ENCODE measurements at places on chromosomes 13 and 19.

GRCh38 chr13:77751513-77752456 is 54.3 kb downstream of the SLAIN1 start:
- no peak for DNase-seq

- no peak for DNase-seq
Observed at GRCh38 chr13:82739881-82740280, 1142.4 kb downstream of the SLITRK1 start.

DNA sequence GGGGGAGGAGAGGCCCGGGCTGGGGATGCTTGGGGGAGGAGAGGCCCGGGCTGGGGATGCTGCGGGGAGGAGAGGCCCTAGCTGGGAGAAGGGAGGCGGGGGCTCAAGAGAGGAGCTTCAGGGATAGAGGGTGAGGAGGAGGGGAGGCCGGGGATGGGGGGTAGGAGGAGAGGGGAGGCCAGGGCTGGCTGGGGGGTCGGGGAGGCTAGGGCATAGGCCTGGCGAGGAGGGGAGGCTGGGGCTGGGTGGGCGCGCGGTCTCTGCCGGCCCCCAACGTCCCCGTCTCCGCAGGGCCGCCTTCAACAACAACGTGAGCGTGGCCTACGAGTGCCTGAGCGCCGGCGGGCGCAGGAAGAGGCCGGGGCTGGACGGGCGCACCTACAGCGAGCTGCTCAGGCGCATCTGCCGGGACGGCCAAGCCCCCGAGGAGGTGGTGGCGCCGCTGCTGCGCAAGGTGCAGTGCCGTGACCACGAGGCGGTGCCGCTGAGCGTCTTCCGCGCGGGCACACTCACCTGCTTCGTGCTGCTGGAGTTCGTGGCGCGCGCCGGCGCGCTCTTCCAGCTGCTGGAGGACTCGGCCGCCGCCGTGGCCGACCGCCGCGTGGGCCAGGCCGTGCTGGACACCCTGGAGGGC is 11.4 kb downstream of the TPGS1 start:
- DNase-seq, result peak; percentile 54

GRCh38 chr13:40028446-40028845 is 373.0 kb downstream of the COG6 start:
- DNase-seq, result no peak

GRCh38 chr19:2345794-2346663 is 14.0 kb upstream of the TMPRSS9 start:
- no peak for DNase-seq
